ENCODE measurements at places on chromosomes 2 and 18. TPM values are rescaled to one million over a fixed set of nuclear protein-coding genes. Genes with fewer than 3 reads are reported as not detected.

The IL1A gene
- not detected for polyA plus RNA-seq

The CRYGC gene
- not detected for polyA plus RNA-seq

The GALNT14 gene
- 1.7 TPM for polyA plus RNA-seq

The FAM228A gene
- 4.0 TPM for polyA plus RNA-seq
